ENCODE measurements at places on chromosomes 1 and 21.

DNA sequence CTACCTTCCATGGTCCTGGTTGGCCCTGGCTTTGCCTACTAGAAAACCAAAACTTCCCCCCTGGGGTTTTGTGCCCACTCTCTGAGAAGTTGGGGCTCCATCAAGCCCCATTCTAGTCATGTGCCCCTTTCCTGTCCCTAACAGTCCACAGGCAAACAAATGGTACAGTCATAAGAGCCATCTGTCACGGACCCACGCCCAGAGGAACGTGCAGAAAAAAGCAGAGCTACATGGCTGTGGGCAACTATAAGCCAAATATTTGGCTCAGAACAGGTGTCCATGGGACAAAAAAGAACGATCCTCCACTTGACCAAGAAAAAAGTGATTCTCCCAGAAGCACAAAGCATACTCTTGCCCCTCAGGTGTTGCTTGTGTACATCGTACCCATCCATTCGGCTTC, 14.6 kb upstream of the TRNAU1AP start:
- no peak for ATAC-seq

GRCh38 chr1:109307274-109308021, 637 bp upstream of the MYBPHL start:
- ATAC-seq = no peak

- ATAC-seq = no peak
These were observed 32.8 kb upstream of the EPS15 start for GRCh38 chr1:51551848-51552296.

GRCh38 chr1:82106672-82107071, 305.9 kb downstream of the ADGRL2 start:
- no peak for ATAC-seq

DNA sequence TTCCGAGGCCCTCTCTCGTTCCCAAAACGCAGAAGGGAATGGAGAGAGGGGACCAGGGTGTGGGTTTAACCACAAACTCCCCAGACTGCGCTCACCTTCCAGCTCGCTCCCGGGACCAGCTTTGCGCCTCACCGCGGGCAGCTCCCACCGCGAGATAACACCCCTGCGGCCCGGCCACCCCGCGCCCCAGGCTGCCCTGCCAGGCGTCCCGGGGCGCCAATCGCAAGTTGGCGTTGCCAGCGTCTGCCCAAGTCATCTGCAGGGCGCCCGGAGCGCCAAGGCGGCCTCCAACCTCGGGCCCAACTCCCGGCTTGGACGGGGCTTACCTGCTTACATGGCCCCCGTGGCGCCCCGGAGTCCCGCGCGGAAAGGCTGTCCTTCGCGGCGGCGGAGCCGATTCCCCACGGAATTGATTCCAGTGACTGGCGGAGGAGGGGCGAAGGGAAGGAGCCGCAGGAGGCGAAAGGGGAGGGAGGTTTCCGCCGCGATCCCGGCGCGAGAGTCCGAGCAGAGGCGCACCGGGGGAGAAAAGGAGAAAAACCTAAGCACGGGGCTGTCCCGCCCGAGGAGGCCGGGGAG, 456 bp downstream of the PTPN14 start:
- ATAC-seq = peak; percentile 55

DNA sequence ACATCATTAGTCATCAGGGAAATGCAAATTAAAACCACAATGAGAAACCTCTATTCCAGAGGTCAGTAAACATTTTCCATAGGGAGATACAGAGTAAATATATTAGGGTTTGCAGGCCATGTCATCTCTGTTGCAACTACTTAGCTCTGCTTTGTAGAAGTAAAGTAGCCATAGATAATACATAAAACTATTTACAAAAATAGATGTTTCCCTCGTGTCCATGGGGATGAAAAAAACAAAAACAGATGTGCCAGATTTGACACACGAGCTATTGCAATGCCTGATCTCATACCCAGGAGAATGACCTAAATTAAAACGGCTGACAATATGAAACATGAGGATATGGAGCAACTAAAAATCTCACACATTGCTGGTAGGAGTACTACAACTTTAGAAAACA, 17.3 kb downstream of the LTN1 start:
- ATAC-seq = peak; percentile 70

- no peak for ATAC-seq
These were observed 173.0 kb downstream of the CDC7 start for GRCh38 chr1:91673613-91674012.

DNA sequence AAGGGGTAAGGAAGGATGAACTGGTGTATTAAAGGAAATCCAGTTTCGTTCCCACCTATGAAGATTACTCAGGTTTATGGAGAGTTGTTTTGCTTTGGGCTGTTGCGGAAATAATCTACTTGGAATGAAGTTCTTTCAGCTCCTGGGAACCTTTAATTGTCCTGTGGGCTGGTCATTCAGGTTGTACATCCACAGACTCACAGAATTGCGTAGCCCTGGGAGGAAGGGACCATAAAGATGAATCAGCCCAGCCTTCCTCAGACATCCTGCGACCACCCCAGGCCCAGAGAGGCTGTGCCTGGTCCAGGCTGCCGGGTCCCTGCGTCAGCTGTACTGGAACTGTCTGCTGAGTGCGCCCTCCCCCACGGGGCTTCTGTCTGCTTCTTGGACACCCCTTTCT, 72.7 kb downstream of the GALNT2 start:
- no peak for ATAC-seq

DNA sequence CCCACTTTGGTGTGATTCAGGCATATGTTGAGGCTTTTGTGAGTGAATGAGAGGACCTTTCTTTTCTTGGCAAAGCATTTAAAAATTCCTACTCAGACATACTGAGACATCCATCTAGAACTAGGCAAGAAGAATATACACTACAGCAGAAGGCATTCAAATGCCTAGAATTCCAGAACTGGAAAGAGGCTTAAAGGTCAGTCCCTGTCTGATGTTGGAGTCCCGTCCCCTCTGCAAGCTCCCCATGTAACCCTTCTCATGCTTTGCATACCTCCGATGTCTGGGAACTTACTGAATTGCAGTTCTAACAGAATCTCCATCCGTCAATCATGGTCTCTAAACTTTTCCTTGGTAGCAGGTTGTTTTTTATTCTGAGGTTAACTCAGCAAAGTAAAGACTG, 152.9 kb downstream of the ATP6V1G3 start:
- ATAC-seq = peak; percentile 76

DNA sequence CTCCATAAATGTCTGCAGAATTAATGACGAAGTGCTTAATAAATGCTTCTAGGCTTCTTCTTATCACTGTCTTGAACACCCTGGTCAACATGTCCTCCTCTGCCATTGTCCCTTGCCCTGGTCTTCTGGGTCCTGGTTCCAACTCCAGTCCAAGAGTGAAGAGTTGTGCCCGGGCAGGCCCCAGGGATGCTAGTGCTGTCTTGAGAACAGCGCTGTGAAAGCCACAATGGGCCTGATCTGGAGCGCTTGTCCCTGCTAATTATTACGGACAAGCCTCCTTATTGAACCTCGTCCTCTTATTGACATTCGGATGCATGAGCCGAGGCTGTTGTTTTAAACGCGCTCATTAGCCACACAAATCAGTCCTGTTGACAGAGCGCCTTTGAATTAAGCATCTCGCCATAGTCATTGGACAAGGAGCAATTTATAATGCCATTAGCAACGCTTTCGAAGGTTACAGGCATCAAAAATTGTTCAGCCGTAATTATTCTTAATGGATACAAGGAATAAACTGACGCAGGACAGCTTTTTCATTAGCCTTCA, 211.6 kb upstream of the POU3F1 start:
- ATAC-seq = no peak

GRCh38 chr1:39735731-39736130, 3.0 kb upstream of the PPIE start:
- no peak for ATAC-seq

DNA sequence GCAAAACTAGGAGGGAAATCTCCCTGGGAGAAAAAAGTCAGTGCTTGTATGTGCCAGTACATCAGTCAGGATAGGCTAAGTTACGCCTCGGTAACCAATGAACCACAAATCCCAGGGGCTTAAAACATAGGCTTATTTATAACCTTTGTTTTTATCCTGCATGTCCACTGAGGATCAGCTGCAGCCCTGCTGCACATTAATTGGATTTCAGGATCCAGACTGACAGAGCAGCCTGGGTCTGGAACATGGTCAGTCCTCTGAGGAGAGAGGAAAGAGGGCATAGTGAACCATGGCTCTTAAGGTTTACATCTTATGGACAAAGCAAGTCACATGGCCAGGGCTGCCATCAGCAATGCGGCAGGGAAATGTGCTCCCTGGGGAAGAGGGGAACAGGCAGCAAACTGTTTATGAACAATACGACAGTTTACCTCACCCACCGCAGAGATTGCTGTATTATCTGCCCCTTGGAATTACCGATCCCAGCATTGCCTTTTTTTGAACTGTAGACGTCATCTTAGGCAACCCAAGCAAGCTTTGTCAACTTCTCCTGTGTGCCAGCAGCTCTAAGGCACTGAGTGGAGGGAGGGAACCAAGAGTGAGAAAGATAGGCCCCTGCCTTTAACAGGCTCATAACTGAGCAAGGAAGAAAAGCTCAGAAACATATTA, 9.1 kb upstream of the SPRR4 start:
- no peak for ATAC-seq

- peak; percentile 66 for ATAC-seq
These were observed 179.0 kb downstream of the EIF4G3 start for GRCh38 chr1:20997602-20998224.

DNA sequence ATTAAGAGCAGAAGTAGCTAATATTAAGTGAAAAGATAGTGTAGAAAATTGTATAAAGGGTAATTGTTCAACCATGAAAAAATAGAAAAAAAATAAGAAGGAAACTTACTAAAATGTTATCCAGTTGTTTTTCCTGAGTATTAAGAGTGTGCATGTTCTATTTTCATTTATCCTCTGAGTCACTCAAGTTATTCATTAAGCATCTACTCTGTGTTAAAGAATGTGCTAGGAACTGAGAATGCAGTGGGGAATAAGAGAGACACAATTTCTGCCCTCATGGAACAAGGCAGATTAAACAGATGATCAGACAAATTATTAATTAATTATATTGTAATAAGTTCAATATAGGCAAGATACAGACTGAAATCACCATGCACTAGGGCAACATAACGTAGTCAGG, 10.8 kb upstream of the PIGK start:
- ATAC-seq = no peak

DNA sequence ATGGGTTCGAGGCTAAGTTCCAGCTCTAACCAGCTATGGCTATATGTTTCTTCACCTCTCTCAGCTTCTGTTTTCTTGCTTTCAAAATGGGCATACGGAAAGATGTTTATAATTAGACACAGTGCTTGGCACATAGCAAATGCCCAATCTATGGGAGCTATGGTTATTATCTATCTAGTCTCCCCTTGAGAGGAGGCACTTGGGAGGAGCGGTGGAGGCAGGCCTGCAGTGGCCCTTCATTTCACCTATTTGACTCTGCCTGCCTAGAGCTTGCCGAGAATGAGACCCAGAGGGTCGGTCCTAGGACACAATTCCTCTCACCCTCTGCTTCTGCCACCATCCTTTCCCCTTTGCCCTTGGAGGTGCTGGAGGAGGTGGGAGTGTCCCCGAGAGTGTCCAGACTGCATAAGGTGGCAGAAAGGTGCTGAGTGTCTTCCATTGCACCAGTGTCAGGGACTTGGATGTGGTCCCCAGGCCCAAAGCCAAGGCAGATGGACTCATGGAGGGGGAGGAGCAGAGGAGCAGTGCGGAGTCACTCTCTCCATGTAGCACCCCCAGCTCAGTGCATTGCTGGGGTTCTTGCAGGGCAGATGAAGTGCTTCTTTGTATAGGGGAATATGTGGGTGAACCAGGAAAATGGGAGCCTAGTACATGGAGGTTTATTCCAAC, 9.0 kb downstream of the LGR6 start:
- no peak for ATAC-seq

- no peak for ATAC-seq
These were observed 1.1 kb downstream of the DPYD start for GRCh38 chr1:97919585-97920261.

DNA sequence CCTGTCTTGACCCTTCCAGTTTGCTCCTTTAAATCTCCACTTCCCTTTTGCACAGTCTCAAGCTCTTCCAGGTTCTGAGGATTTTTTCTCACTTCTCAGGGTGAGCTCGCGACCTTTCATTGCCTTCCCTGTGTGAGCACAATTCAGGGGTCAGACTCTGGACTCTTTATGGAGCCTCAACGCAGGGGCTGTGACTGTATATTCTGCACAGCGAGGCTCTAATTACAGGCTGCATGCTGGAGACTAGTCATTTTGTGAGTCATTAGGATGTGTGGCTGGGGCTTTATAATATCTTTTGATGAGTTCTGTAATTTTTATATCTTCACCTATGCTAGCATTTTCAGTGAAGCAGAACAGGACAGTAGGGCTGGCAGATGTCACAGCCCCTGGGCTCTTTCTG, 270.7 kb downstream of the KAZN start:
- ATAC-seq = no peak

GRCh38 chr1:100883963-100884362, 10.7 kb downstream of the EXTL2 start:
- peak; percentile 85 for ATAC-seq

DNA sequence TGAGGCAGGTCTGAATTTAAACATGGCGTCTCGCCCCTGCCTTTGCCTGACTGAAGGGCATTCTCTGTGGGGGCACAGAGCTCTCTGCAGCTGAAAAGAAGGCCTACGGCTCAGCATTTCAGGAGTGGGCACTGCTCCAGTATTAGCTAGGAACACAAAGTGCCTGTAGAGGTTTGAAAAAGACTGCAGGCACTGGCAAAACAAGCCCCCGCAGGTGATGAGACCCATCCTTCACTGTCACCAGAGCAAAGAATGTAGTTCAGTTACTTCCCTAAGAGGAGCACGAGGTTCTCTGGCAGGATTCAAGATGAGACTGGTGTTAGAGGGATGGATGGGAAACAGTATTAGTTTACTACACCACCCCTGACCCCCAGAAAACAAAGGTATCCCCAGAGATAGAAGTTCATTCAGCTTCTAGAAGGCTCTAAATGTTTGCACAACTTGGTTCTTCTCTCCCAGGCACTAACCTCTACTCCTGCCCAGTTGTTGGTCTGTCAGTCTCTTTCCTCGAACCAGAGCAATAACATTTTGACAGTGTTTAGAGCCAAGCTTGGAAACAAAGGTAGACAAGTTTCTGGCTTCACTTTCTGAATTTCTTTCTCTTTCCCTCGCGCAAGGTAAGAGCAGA, 101.9 kb upstream of the KCNE2 start:
- ATAC-seq = no peak

GRCh38 chr1:30758785-30759380, 1.3 kb upstream of the LAPTM5 start:
- no peak for ATAC-seq

GRCh38 chr1:233340031-233340555, 12.6 kb downstream of the MAP3K21 start:
- no peak for ATAC-seq

- ATAC-seq = no peak
These were observed 31.2 kb upstream of the THEM4 start for GRCh38 chr1:151940541-151940940.

DNA sequence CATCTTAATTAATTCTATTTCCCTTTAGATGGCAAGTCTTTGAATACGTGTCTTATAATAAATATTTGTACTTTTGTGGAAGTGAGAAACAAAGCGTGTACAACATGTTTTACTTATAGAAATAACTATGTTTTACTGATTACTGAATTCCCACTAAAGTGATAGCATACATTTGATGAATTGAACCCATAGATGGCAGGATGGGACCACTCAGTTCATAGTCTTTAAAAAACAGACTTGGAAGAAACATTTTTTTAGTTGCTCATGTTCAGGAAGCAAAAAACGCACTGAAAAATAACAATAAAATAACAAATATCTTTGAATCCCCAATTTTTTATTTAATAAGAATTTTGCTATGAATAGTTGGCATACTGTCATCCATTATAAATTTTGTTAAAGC, 507.1 kb upstream of the ZRANB2 start:
- ATAC-seq = peak; percentile 61

- no peak for ATAC-seq
These were observed 88.4 kb downstream of the LRRC8C start for GRCh38 chr1:89721351-89721750.

Data from SK-N-SH treated with all-trans-retinoic acid at 6 μM for 48 hours (cell line).